ENCODE measurements at places on chromosomes 6 and 20.

DNA sequence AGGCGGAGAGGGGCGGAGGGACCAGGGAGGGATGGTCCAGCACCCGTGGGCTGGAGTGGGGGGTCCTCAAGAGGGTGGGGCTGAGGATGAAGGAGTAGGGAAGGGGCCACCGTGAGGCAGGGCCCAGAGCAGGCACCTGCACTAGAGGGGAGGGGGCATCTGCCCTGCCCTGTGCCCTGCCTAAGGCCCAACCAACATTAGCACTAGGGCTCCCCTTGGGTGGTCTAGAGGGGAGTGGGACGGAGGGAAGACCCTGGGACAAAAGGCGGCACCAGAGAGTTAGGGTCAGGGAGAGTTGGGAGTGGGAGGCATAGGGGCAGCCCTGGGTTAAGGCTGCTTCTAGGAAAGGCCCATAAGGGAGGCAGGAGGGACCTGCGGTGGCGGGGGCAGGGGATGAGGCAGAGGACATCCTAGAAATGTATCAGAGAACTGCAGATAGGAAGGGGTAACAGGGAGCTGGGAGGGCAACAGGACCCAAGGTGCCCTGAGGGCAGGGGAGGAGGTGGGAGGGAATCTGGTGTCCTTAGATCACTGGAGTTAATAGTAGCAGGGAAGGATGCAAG is 24.5 kb downstream of the HLA-F start:
- DNase-seq = no peak

DNA sequence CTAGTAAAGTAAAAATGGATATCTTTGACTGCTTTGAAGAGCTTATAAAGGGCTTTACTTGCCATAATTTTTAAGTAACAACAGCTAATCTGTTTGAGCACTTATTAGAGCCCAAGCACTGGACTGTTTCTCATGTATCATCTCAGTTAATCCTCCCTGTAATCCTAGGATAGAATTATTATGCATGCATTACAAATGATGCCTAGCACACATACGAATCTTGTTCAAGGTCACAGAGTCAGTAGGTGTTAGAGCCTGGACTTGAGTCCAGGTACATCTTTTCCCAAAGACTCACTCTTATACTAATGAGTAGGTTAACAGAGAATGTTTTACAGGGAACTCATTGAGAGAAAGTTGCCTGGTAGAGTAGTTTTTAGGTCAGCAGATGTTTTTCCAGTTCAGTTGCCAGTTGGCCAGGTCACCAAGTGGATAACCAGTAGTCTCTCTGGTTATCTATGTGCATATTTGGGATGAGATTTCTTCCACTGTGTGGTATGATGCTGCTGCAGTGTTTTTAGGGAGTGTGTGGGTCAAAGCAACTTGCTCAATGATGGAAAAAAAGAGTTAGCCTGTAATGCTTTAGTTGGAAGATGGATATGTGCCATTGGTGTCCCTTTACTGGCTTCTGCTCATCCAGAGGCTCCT is 32.3 kb upstream of the LAMA4 start:
- DNase-seq = no peak

- DNase-seq = no peak
Measured at GRCh38 chr6:72132851-72133250, 246.5 kb downstream of the RIMS1 start.

DNA sequence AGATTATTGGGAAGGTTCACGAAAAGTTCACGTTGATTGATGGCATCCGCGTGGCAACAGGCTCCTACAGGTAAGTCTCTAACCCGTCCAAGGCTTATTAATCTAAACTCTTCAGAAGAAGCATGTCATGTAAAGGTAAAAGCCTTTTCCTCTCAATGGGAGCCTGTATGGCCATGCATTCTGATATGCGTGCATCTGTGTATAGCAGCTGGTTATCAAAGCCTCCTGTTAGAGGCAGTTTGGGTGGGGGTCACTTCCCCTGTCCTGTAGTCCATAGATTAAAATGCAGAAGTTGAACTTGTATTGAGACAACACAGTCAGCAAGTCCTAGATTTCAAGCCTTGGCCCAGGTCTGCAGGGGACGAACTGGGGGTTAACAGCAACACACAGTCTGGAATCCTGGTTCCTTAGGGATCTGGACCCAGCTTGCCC is 14.2 kb upstream of the DHX35 start:
- no peak for DNase-seq

- DNase-seq = no peak
Measured at GRCh38 chr6:68144667-68145066, 490.4 kb upstream of the ADGRB3 start.

Data from HS-5 (cell line).